ENCODE measurements at places on chromosomes 2 and 18.

GRCh38 chr2:45342-46130, 769 bp downstream of the FAM110C start:
- no peak for DNase-seq

DNA sequence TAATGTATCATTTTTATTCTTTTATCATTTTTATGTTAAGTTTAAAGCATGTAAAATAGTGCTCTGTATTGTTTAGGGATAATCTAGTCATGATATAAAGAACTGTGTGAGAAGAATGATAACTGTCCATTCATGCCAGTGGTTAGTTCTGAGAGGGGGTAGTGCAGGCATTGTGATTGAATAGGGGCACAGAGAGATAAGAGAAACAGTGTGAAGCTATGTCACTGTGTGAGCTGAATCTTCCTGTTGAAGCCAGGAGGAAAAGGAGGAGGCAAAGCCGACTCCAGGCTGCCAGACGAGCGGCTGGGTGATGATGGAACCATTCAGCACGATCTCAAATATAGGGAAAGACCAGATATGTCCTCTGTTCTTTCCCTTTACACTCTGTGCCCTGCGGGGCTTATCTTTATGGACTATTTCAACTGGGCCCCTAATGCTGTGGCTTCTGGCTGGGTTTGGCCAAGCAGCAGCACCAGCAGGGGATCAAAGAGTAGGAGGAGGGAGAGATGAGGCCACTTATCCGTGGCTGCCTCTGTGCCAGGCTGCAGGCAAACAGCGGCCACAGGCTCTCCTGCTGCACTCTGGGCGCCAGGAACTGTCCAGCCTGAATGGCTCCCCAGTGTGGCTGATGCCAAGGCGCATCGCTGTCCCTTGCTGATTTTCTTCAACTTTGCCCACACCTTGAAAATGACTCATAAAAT, 128.0 kb downstream of the SPP2 start:
- no peak for DNase-seq

DNA sequence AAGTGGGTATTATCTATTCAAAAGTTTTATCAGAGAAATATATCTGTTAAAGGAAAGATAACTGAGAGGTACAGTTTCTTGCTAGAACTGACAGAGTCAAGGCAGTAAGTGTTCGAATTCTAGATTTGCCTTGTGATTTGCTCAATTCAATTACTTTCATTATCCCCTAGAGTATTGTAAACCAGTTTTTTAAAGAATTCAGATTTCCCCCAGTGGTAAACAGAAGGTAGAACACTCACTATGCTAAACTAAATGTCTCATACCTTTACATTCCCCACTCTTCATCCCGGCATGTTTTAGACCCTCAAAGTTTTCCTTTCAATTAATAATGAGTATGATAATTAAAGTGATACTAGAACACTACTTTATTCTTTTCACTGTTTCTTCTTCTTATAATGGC, 28.6 kb downstream of the TTC21B start:
- DNase-seq: no peak

DNA sequence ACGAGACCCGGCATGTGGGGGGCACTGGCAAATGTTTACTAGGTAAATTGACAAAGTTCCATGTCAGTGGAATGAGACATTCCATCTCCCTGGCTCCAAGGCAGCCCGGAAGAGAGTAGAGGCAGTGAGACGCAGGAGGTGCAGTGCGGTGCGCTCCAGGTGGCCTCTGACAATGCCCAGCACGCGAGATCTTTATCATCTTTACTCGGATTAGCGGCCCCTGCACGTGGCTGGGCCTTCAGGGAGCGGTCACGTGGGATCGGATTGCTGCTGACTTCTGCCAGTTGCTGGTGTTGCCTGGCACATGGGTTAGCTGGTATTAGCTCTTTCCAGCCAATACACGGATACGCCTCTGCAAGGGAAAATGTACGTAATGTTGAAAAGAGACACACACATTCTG, 151.2 kb upstream of the ALKAL2 start:
- DNase-seq: no peak

- DNase-seq: no peak
Measured at GRCh38 chr18:8601277-8602032, 7.8 kb upstream of the RAB12 start.

DNA sequence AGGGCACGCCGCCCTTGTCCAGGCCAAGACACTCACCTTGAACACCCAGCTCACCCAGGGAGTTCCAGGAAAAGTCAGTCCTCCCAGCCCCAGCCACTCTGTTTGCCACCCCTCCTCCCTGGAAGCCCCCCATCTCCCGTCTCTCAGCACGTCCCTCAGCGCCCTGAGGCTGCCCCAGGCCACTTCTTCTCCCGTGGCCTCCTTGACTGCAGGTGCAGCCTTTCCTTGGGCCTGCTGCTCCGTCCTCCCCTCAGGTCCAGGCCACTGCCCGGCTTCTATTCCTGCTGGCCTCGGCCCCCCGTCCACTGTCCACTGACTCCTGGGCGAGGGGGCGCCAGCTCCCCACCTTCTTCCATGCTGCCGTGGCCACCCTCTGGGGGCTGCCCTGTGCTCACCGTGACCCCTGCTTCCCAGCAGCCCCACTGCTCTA, 239.1 kb downstream of the HDAC4 start:
- no peak for DNase-seq

- no peak for DNase-seq
Measured at GRCh38 chr18:57819671-57820460, 16.8 kb upstream of the ATP8B1 start.

DNA sequence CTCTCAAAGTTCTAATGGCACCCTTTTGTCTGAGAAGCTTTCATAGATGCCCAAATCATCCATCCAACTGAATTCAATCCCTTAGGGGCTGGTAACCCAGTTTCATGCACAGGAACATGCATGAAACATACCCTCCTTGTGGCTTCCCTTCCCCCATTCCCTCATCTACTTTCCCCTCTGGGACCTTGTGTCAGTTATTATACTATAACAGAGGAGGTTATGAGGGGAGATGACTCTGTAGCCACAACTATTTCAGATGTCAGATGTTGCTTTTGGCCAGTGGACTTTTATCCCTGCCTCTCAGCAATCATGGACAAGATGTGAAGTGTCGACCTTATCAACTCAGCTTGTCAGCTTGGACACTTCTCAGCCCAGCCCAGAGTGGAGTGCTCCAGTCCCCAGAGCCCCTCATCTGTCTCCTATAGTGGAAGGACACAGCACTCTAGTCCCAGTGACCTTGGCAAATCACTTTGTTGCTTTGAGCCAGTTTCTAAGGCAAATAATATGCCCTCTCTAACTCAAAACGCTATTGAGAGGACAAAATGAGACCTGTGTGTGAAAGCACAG, 8.4 kb downstream of the DHRS9 start:
- no peak for DNase-seq

- no peak for DNase-seq
Measured at GRCh38 chr2:168976034-168976654, 55.0 kb downstream of the ABCB11 start.

DNA sequence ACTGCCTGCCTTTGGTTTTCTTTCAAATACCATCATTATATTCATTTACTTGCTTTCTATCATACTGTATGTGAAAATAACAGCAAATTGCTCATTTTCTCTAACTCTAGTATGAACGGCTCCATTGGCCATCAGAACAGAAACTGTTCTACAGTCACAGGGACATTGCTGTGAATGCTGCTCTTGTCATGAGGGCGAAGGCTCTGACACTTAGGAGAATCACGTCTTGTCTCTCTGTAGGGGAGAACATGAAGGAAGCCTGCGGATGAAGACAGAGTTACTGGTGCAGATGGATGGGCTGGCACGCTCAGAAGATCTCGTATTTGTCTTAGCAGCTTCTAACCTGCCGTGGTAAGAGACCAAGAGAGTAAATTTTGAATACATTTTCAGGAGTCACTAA, 41.7 kb upstream of the ELOA2 start:
- no peak for DNase-seq

- DNase-seq: no peak
Measured at GRCh38 chr2:23435250-23436035, 50.5 kb downstream of the KLHL29 start.

- no peak for DNase-seq
Measured at GRCh38 chr18:76468345-76469304, 26.4 kb downstream of the ZNF516 start.

DNA sequence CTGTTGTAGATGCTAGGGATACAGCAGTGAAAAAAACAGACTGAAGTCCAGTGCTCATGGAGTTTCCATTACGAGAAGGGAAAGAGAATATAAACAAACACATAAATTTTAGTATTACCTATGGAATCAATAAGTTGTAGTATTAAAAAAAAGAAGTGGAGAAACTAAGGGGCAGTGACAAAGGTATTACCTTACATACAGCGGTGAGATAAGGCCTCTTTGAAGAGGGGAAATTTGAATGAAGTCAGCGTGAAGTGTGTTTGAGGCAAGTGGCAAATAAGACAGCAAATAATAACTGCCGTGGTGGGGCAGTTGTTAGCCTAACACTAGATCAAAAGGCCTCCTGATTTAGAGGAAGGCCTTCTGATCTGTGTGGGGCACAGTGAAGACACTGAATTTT, 57.9 kb downstream of the TLK1 start:
- no peak for DNase-seq

Data from stimulated activated CD4-positive, alpha-beta T cell treated with anti-CD3 and anti-CD28 coated beads, Interleukin-1b, Interleukin-23, amount 100 ng/mL, for 4 hours (primary cell).